ENCODE measurements at places on chromosomes 11 and 22.

DNA sequence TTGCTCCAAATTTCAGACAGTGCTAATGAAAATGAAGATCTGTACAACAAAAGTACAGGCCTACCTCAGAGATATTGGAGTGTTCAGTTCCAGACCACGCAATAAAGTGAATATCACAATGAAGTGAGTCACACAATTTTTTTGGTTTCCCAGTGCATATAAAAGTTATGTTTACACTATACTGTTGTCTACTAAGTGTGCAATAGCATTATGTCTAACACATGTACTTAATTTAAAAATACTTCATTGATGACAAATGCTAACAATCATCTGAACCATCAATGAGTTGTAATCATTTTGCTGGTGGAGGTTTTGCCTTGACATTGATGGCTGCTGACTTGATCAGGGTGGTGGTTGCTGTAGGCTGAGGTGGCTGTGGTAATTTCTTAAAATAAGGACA, 60.6 kb upstream of the E2F8 start:
- DNase-seq, result no peak

GRCh38 chr11:95790933-95791708, 823 bp downstream of the CEP57 start:
- peak; percentile 75 for DNase-seq

DNA sequence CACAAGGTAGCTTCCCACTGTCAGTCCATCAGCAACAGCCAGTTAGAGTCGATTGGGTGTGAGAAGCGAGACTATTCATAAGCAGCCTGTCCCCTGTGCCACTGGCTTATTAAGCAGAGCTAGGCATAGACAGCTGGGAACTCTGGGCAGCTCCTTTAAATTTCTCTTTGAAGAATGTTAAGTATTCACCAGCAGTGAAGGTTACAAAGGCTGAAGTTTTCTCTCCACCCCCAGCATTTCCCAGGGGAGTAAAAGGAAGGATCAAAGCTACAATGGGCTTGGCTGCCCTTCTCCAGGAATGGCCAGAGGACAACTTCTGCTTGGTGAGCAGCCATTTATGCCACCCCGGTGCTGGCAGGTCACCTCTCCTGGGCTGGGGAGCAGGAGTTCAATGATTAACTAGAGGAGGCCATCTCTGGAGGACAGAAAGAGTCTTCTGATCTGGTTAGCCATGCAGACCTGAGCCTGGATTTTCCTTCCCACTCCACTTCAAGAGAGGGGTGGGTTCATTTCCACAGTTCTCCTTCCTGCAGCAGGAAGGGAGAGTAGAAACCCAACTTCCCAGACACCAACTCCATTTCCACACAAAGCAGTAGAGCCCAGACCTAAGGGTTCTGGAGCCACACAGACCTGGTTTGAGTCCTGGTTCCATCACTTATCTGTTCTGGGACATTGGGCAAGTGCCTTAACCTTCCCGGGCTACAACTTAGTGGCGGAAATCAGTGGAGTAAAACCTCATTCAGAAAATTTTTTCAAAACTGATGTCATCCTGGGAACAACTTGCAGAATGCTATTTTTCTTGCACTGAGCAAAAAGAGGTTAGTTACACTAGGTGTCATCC, 22.6 kb downstream of the POU2AF3 start:
- no peak for DNase-seq

DNA sequence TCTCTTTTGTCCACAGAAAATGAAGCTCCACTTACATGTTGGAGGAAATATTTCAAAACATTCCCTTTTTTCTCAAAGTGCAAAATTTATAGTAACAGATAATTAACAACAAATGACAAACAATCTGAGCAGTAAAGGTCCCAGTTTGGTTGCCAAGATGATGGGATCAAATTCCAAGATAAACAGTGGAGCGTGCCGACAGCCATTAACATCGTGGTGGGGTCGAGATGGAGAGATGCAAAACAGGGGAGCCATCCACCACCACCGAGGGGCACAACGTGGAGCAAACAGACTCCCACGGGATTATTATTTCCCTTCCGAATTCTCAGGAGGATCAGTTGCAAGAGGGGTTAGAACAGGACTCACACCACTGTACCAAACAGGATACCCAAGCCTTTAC, 17.2 kb downstream of the MPPED2 start:
- no peak for DNase-seq

DNA sequence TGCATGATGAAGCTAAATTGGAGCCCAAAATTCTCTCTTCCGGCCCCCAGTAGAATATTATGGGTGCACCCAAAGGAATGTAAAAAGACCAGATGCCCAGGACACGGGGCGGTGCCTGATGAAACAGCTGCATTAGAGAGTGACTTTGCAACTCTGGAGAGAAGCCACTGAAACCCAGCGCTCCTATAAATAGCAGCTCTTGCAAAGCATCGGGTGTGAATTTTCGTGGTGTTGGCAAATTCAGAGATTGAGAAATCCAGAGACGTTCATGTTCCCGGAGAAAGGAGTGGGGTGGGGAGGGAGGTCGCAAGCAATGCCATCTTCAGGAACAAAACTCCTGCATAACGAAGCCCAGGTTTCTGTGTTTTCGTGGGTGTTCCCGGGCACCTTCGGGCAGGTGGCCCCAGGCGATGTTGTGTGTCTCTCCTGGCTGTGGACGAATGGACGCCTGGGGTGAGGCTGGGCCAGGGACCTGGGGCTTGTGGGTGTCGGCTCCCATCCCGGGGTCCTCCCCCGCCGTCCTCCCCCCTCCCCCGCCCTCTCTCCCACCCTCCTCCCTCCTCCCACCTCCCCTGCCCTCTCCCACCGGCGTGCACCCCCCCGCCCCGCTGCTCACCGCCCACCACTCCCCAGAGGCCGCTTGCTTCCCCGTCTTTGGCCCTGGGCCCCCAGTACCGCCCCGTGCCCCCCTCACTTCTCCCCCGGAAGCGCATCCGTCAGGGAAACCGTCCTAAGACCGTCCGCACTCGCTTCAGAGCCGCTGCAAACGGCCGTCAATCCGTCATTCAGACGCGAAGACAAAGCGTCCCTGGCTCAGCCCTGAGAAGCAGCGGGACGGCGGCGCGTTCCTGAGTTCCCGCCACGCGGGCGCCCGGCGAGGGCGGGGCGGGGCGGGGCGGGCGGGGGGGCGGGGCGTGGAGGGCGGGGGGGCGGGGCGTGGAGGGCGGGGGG, 26.7 kb upstream of the TOLLIP start:
- DNase-seq, result peak; percentile 43

DNA sequence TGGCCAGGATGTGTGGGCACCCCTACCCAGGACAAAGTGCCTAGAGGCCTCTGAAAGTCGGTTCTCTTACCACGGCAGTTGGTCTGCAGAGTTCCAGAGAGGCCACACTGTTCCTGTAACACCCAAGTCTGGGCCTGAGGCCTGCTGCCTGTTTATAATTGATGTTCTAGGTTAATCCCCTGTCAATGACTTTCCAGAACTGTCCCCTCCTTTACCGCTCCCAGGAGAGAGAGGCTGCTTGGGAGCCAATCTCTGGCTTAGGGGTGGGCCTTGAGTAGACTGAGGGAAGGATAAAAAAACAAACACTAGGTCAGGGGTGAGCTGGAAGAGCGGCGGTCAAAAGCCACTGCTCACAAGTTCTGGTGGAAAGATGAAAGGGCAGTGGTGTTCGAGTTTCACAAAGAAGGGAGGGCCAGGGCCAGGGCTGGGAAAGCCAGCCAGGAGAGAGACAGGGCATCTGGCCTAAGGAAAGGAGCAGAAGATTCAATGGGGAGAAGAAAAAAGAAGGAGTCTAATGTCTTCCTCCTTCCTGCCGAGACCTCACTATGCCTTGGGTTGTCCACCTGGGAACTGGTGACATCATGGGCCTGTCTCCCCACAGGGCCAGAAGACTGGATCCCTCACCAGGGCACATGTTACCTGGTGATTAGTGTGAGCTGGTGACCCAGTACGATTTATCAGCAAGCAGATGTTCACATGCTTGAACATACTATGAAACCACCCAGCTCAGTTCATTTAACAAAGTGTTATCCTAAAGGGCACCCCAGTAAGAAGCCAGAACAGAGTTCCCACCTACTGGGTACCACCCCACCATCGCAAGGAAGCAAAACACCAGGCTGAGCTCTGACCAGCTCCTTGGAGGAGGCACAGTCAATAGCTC, 50.2 kb downstream of the PC start:
- DNase-seq, result peak; percentile 66

DNA sequence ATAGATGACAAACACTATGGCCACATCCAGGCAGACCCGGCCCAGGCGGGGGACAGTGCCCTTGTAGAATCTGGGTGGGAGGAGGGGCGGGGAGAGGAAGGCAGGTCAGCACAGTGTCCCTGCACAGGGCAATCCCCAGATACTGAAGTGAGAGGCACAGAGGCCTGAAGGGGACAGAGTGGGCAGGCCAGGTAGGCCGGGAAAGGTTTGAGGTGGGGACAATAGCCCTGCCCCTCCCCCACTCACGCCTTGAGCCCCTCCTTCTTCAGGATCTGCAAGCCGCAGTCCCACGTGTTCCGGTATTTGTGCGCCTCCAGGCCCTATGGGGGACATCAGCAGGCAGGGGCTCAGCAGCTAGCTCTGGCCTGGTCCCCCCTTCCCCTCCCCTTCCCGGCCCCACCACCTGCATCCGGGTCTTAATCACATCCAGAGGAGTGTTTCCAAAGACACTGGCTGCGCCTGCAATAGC, 2.3 kb downstream of the SLC25A1 start:
- peak; percentile 50 for DNase-seq

GRCh38 chr22:46801331-46801811, 38.9 kb downstream of the TBC1D22A start:
- DNase-seq, result no peak

- no peak for DNase-seq
Observed at GRCh38 chr11:26229257-26229656, 102.7 kb upstream of the ANO3 start.

GRCh38 chr11:66619080-66619554, 2.7 kb downstream of the RBM14 start:
- peak; percentile 69 for DNase-seq

GRCh38 chr11:209275-210121, 2.0 kb downstream of the RIC8A start:
- no peak for DNase-seq

- no peak for DNase-seq
Observed at GRCh38 chr11:93540337-93540736, 2.9 kb downstream of the SMCO4 start.
